Suprapubic skin (tissue), 4 donors: ENCODE measurements at places on chromosomes 2 and 18.

GRCh38 chr2:47907039-47907781 is 912 bp upstream of the FBXO11 start:
- DNase-seq = no peak

- peak; percentile 46 for DNase-seq
These were observed 15.5 kb downstream of the HDAC4 start for GRCh38 chr2:239385096-239386000.

DNA sequence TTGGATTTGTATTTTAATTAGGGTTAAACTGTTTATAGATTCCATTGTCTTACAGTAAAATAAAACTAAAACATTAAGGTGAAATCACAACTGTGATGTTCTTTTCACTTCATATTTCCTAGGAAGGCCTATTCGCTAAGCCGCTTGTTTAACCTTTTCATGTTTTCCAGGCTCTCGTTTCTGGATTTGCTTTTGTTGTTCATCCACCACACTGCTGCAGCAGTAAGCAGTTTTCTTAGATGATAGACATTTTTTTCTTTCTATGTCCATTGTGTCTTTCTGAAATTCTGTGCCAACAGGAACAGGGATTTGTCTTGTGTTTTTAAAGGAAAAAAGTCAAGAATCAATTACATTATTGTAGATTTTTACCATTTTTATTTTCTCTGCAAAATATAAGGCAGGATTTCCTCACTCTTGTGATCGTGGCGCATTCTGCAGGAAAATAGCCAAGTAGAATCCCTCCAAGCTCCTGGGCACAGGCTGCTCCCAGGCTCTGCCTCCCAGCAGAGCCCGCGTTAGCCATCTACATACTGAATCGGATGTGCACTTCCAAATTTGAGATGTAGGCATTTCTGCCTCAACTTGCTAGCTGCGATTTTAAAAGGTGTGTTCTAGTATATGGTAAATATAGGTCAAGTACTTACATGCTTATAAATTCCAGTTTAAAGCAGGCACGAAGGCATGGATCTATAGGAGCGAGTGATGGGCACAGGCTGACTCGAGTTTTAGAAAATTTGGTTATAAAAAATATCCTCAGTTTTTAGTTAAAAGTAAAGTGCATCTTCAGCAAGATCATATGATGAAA is 10.2 kb downstream of the TSHZ1 start:
- no peak for DNase-seq

- DNase-seq = no peak
These were observed 279.5 kb upstream of the PARD3B start for GRCh38 chr2:204265681-204266181.

GRCh38 chr2:72936660-72937355 is 19.5 kb downstream of the EMX1 start:
- no peak for DNase-seq

- no peak for DNase-seq
These were observed 67.1 kb downstream of the CCDC102B start for GRCh38 chr18:68865021-68865420.

DNA sequence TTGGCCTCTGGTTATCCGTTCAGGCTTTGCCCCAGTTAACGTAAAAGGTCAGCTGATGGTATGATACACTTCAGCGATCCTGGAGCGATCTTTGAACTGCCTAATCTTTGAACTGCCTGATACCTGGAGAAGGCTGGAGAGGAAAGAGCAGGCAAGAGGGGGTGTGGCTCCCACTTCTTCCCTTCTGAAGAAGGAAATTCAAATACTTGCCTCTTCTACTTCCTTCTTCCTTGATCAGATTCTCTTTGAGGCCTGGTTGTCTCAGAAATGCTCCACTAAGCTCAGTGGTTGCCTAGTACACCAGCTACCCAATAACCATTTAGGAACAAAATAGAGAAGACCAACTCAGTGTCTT is 619 bp downstream of the GALM start:
- DNase-seq = no peak

- no peak for DNase-seq
These were observed 26.2 kb downstream of the MEIS1 start for GRCh38 chr2:66461001-66461663.

DNA sequence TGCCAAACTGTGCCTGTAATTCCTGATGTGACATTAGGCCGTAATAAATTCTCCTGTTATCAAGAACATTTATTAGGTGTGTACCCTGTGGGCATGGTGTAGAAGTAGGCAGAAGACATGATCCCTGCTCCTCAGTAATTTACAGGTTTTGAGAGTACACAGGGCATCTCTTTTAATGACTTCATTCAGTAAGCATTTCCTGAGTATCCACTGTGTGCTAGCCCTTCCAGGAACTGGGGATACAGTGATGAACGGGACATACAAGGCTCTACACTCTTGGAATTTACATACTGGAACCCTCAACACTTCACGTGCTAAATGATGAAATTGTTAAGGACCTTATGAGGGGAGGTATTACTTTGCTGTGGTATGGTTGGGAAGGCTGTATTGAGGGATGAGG is 30.2 kb downstream of the DIS3L2 start:
- no peak for DNase-seq

DNA sequence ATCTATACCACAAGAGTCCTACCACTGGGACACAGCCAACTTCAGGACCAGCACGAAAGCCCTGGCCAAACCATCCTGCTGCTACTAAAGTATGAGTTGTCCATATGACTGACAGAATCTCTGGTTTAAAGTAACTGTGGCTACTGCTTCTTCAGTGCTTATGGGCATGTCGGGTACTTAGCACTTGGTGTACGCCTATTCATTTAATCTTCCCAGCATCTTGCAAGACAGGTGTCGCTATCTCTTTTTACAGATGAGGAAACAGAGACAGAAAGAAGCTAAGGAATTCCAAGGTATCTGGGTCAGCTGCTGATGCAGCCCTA is 203.4 kb upstream of the ID2 start:
- no peak for DNase-seq

GRCh38 chr2:177030451-177031105 is 182.0 kb upstream of the HNRNPA3 start:
- no peak for DNase-seq

- DNase-seq = no peak
These were observed 259.8 kb upstream of the SALL3 start for GRCh38 chr18:78719821-78720220.
